ENCODE measurements at places on chromosomes 4 and X.

DNA sequence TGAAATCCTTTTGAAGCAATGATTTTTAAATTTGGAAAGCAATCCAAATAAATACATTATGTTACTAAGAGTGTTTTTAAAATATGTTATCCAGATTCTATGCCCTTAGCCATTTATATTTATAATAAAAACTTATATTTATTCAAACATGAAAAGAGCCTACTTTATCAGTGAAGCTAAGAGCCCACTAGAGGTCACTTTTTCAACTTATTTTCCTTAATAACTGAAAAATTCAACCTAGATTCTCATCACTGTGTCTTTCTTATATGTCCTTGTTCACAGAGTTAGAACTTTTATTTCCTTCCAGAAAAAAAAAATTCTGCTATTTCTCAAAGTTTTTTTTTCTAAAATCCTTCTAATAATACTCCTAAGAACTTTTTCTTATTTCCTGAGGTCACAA, 23.9 kb downstream of the PRDM8 start:
- DNase-seq: no peak

DNA sequence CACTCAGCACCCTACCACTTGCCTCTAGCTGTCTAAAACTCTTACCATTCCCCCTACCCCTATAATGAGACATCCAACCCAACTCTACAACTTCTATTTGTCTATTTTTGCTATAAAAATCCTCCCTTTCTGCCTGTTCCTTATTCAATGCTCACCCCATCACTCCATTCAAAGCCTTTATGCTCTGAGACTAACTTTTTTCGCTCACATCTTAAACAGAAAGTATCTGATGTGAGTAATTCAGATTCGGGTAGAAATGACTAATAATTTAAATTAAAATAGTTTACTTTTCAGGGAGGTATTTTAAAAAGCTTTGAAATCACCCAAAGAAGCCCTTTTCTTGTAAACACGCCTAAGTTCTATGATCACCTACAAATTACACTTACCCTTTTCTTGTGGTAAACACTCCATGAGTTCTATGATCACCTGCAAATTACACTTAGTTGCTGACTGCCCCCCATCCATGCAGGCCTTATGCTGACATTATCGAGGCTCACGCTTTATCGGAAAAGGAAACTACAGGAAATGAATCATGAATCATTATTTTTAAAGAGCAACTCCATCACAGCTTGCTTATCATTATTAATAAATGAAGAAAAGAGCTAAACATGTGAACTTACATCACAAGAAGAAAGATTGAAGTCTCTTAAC, 168.7 kb upstream of the PPP1R2C start:
- no peak for DNase-seq

GRCh38 chr4:82043809-82044137, 330.0 kb downstream of the HNRNPD start:
- DNase-seq: no peak

- DNase-seq: no peak
Measured at GRCh38 chrX:139738581-139738980, 30.6 kb upstream of the MCF2 start.

DNA sequence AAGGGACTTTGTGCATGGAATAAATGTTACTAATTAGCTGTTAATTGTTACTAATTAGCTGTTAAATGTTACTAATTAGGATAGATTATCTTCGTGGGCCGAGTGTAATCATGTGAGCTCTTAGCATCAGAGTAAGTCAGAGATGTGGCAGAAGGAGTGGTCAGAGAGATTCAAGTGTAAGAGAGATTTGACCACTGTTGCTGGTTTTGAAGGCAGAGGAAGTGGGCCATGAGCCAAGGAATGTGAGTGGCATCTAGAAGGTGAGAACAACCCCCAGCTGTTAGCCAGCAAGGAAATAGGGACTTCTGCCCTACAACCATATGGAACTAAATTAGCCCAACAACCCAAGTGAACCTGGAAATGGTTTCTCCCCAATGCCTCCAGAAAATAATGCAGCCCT, 28.2 kb downstream of the ODAPH start:
- DNase-seq: no peak

DNA sequence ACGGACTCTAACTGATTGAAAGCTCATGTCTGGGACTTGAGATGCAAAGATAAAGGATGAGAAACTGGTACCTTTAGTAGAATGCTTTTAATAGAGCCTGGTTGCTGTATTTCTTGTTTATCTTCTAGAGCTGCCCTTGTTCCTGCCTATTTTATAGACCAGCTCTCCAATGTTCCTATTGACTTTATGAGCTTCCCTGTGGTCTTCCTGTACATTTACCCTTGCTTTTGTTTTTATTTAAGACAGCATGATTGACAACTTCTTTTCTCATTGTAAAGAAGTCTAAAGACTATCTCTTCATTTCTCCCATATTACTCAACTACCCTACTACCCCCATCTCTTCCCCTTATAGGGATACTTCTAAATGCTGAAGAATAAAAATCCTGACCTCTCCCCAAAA, 174.7 kb downstream of the UGT8 start:
- DNase-seq: no peak

- DNase-seq: peak; percentile 99
Measured at GRCh38 chr4:1809754-1810502, 16.8 kb downstream of the FGFR3 start.

DNA sequence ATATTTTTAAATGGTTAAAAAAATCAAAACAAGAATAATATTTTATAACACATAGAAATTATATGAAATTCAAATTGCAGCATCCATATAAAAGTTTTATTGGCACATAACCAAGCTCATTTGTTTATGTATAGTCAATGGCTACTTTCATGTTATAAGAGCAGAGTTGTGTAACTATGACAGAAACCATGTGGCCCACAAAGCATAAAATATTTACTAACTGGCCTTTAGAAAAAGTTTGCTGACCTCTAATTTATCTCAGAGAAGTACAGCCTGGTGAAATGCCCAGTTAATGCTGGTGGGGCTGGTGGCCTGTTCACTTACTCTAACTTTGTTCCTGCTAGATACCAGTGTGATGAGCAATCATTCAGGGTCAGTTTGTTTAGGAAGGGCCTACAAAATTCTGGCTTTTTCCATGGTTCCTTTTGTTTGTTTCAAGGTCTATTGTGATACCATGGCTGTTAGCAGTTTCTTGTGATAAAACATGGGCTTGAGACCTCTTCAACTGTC, 104.6 kb downstream of the PPP1R2C start:
- DNase-seq: no peak

DNA sequence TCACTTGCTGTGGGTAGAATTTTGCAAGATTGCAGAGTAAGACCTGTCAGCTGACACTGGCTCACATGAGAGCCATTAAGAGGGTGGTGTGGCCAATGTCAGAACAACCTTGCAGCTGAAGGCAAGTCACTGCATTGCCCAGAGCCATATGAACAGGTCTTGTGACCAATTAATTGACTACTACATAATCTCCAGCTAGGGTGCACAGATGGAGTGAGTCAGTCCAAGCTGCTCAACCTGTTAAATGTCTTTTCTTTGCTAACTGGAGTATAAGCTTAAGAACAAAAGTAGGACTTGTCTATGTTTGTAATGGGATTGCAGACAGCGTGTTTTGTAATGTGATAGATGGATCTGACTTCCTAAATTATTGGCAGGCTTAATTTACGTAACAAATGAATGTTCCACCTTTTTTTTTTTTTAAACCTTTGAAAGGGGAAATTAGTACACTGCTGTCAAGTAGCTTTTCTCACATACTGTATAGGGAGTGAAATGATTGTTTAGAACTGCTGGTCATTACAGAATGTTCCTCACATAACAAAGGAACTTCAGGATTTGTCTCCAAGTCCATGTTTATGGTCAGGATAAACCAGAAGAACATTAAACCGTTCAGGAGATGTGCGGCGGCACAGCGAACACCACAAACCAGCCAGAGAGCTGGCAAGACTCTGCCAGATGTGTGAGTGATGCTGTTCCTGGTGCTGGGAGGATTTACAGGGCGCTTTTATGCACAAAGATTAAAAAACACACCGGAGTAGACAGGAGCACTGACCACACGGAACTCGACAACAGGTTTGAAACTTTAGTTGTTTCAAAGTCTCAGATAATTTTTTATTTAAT, 37.0 kb downstream of the FNIP2 start:
- DNase-seq: no peak

DNA sequence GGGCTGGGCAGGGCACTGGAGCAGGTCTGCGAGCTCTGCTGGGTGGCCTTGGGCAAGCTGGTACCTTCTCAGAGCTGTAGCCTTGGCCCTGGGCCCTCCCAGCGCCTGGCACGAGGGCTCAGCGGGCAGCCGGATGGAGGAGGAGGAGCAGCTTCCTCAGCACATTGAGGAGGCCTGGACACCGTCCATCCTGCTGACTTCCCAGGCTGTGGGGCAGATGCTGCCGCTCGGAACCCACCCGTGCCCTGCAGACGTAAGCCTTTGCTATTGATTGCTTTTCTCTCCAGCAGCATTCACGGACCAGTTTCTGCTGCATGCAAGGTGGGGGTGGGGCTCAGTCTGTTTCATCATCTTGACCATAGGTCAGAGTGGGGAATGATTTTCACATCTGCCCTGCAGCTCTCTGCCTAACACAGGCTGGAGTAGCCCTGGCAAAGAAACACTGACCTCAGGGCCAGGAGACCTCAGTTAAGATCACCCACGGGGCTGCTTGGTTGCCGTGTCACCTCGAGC, 80.7 kb upstream of the PSAPL1 start:
- no peak for DNase-seq

DNA sequence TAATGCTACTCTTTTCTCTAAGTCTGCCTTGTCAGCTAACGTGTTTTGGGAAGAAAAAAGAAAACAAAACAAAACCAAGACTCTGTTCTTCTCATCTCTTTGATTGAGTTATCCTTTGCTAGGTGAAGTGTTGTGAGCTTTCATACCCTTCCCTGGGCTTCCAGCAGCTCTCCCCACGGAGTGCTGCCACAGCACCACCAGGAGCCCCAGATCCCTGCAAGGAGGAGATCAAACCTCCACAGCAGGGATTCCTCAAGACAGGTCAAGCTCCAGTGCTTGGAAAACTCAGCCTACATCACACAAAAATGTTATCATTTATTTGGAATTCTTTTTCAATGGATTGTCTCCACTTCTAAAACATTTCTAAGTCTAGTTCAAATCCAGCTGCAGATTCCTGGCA, 1981.9 kb upstream of the TENM3 start:
- DNase-seq: peak; percentile 3

GRCh38 chr4:75781305-75781704, 56.9 kb downstream of the USO1 start:
- DNase-seq: no peak

DNA sequence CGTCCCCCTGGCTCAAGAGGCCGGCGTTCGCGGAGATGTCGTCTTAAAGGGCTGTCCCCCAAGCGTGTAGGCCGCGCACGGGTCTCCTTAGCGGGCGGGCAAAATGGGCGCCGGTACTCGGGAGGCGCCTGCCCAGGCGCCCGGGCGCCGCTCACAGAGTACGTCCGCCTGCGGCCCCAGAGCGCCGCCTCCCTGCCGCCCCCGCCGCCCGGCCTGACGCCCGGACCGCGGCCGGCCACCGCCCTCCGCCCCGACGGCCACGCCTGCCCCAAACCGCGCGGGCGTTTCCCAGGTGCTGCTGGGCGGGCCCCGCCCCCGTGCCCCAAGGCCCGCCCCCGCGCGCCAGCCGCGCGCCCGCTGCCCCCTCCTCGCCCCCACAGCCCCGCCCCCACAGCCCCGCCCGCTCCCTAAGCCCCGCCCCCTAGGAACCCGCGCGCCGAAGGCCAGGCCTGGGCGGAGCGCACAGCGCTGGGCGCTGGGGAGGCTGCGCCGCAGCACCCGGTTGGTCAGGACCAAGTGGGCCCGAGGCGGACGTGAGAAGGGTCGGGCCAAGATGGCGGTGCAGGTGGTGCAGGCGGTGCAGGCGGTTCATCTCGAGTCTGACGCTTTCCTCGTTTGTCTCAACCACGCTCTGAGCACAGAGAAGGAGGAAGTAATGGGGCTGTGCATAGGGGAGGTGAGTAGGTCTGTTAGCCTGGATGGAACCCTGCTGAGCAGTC, at the start of the genes BRCC3, CMC4 and MTCP1:
Gene BRCC3 (plus strand): TSS at position 534 of the 719 bp plus-strand sequence. CDS start 20 bp downstream, at position 554.
Gene CMC4 (minus strand): TSS at position 162 of the 719 bp plus-strand sequence. CDS start 7,113 bp downstream, outside the sequence.
Gene MTCP1 (minus strand): TSS at position 162 of the 719 bp plus-strand sequence. CDS start 5,126 bp downstream, outside the sequence.
- DNase-seq: peak; percentile 94

DNA sequence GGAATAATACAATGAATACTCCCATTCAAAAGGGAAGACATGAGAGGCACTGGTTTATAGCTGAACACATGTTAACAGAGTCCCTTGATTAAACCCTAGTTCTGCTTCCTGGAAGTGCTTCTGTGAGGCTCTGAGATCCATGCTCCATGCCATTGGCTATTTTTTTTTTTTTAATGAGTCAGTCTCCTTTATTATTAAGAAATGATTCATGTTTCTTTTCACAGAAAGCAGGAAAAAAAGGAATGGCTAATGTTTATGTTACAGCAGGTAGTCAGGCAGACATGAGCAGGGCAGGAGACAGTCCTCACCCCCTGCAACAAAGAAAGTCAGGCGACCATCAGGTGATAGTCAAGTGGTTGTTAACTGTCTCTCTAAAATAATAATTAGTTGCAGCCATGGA, 598.7 kb downstream of the EPHA5 start:
- DNase-seq: no peak
